ENCODE measurements at places on chromosomes 13 and 19.

- no peak for DNase-seq
Measured at GRCh38 chr13:40679480-40679985, 13.1 kb upstream of the FOXO1 start.

GRCh38 chr13:75271846-75272245, 210.1 kb downstream of the TBC1D4 start:
- DNase-seq, result no peak

GRCh38 chr13:101869553-101869952, 417.1 kb downstream of the ITGBL1 start:
- no peak for DNase-seq

- peak; percentile 63 for DNase-seq
Measured at GRCh38 chr13:60397704-60398378, 821 bp downstream of the TDRD3 start.

DNA sequence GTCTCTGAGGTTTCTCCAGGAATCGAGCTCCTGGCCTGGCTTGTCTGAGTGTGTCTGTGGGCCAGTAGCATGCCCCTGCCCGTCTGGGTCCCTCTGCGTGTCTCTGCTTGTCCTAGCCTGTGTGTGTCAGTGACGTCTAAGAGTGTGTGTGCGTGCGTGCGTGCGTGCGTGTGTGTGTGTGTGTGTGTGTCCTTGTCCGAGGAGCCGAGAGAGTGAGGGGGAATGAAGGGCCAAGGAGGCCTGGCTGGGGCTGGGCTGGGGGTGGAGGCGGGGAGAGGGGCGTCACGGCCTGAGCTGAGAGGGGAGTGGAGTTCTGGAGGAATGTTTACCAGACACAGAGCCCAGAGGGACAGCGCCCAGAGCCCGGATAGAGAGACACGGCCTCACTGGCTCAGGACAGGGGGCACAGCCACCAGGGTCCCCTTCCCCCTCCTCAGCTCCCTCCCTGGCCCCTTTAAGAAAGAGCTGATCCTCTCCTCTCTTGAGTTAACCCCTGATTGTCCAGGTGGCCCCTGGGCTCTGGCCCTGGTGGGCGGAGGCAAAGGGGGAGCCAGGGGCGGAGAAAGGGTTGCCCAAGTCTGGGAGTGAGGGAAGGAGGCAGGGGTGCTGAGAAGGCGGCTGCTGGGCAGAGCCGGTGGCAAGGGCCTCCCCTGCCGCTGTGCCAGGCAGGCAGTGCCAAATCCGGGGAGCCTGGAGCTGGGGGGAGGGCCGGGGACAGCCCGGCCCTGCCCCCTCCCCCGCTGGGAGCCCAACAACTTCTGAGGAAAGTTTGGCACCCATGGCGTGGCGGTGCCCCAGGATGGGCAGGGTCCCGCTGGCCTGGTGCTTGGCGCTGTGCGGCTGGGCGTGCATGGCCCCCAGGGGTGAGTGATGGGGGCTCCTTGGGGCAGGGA, at the start of gene AXL:
AXL (plus strand) TSS at position 609 of the 893 bp plus-strand sequence; CDS start at position 779, 170 bp downstream.
- no peak for DNase-seq

GRCh38 chr13:77510156-77510555, 25.4 kb upstream of the SCEL start:
- no peak for DNase-seq

GRCh38 chr13:99558570-99559180, 57.4 kb downstream of the TM9SF2 start:
- DNase-seq, result no peak

DNA sequence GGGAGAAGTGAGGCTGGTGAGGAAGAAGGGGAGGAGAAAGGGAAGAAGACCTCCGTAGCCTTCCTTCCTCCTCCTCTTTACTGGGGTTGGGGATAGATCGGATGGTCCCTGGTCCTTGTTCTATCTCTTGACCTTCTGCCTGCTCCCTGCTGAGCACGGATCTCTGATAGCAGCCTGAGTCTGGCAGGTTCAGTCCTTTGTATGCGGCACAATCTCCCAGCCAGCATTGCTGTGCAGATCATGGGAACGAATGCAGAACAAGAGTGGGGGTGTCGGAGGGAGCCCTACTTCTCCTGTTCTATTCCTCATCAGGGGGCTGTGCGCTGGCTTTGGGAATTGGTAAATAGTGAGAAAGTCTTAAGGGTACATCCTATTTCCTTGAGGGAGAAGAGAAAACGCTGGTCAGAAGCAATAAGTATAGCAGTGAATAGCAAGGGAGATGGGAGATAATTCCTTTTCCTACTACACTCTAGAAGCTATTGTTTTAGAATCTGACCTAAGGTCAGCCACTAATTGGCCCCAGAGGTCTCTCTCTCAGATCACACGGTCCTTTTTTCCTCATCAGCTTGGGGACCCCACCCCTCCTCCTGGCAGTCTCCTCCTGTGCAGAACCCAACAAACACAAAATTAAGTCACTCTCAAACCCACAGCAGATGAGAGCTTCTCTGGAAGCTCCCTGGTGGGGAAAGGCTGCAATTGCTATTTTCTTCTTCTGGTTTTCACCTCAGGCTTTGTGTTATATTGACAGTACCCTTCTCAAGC, 41.0 kb downstream of the KL start:
- peak; percentile 65 for DNase-seq

- DNase-seq, result no peak
Measured at GRCh38 chr13:79548902-79549301, 67.9 kb downstream of the NDFIP2 start.

DNA sequence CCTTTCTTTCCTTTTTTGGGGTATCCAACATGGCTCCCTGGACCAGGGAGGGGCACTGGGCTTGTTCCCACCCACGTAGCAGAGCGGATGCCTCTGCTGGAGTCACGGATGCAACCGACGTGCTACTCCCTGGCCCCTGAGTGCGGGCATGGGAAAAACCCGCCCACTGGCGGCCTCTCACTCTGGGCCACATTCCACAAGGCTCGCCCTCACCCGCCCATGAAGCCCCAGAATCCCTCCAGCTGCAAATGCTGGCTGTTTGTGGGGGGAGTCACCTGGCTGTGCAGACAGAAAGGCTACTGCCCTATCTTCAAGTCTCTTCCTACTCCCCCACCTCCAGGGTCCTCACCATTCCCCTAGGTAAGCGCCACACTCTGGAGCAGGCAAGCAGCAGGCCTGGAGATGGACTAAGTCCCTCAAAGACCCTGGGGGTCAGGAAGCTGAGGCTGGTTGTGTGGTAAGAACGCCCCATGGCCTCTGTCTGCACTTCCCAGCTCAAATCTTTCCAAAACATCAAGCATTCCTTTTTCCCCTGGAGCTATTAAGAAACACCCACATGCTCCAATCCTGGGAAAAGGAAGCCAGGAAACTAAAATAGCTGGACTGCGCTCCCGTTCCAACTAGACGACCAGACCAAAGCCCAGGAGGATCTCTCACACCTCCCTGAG, 17.9 kb upstream of the EPHX3 start:
- DNase-seq, result no peak

DNA sequence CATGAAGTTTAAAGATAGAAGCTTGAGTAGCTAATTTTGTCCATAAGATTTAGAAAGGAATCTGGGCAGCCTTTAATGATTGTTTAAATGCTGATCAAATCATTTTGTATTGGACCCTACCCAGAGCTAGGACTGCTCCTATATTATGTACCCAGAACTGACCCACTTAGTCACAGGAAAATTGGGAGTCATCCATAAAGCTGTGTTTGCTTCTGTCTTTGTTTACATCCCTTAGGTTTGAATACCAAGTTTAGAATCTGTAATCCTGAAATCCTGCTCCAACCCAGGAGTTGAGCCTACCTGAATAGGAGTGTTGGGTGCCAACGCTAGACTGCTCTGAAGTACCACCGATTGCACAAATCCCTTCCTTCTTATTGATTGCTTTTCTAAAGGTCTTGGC, 23.8 kb downstream of the LCP1 start:
- no peak for DNase-seq

DNA sequence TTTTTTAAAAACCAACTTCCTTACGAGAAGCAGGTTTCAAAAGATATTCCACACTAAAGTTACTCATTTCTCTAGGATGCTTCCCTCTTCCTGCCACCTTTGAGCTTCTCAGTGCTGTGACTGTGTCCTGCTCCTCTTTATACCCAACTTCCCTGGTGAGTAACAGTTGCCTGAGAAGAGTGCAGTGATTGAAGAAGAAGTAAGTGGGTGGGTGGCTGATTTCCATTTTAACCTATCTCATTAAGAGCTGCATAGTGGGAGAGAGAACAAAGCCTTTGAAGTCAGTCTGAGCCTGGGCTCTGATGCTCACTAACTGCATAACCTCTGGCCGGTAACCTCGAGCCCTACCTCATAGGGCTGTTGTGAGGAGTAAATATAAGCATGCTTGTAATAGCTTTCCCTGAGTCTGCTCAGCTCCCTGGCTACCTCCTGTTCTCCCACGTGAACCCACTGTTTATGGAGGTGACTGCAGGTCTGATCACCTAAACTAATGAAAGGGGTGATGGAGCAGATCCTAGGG, 977.3 kb downstream of the UQCRFS1 start:
- DNase-seq, result no peak

- DNase-seq, result no peak
Measured at GRCh38 chr19:38545596-38545995, 72.2 kb downstream of the MAP4K1 start.

DNA sequence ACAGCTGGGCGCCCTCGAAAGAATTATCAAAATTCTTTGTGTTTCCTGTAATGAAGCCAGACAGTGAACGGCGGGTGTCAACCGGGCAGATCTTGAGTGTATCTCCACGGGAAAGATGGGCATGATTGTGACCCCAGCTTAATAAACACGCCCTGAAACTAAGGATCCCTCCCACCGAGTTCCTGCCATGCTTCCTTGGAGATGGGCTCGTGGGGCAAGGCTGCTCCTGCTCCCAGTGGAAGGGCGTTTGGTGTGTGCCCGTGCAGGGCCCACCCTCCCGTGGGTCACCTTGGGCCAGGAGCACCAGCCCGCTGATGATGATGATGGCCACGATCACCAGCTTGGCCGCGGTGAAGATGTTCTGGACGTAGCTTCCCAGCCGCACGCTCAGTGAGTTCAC, 7.4 kb downstream of the SLC7A9 start:
- no peak for DNase-seq

DNA sequence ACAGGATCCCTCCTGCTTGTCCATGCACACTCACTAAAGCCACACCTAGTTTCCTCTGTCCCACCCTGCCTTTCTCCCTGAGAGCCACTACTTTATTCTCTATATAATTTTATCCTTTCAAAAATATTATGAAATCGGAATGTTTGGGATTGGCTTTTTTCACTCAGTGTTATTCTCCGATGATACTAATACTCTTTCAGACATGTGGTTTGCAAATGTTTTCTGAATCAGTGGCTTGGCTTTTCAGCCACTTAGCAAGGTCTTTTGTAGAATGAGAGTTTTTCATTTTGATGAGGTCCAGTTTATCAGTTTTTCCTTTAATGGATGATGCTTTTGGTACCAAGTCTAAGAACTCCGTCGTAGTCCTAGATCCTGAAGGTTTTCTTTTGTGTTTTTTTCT, 11.6 kb downstream of the SPATA13 start:
- DNase-seq, result no peak
